Islet precursor cell (in vitro differentiated cells): ENCODE measurements at places on chromosomes 12 and 14.
A peak's percentile ranks its signal among the peaks of the same experiment; 100 is the strongest.

DNA sequence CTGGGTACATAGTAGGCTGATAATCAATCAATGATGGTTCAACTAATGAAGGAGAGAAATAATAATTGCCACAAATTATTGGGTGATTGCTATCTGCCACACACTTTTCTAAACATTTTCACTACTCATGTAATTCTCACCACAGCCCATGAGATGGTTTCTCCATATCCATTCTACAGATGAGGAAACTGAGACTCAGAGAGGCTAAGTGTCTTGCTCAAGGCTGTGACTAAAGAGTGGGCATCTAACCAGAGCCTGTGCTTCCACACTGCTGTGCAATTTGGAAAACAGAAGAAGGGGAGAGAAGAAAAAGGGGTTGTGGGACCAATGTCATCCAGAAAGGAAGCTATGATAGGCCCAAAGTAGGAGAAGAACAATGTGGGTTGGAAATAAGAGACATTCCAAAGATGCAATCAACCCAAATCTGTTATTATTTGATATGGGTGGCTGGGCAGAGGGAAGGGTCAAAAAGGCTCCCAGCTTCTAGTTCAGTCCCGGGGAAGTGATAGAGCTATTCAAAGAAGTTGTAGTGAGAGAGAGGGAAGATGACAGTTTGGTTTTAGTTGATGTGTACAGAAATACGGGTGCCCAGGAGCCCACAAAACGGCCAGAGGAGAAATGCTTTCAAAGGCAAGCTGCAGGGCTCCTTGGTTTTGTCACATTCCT is 483 bp upstream of the NR1H4 start:
- no peak for DNase-seq

DNA sequence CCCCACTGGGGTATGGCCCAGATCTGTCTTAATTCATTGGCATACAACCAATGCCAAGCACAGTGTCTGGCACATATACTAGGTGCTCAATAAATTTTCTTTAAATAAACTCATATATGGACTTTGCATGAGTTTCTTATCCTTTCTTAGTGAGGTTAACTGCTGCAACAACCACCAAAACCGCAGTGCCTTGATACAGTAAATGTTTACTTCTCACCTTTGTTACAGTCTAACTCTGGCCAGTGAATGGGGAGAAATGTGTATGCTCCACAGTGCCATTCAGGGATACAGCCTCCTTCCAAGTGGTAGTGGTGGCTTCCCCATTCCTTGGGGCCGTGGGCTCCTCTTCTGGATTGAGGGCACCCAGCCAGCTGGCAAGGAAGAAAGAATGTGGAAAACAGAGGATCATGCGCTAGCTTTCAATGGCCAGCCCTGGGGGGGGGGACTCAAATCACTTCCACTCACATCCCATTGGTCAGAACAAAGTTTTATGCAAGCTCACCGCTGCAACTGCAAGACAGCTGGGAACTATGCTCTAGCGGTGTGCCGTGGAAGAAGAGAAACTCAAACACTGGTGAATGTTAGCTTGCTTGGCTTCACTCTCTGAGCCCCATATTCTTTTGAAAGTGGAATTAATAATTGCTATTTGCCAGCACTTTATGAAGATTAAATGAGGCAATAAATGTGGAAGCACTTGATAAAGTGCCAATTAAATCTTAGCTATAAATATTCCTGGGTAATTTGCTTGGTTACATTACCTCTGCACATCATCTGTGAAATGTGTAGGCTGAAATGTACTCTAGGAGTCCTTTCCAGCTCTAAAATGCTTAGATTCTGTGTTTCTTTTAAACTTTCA is 51.0 kb upstream of the SOCS2 start:
- peak; percentile 36 for DNase-seq

DNA sequence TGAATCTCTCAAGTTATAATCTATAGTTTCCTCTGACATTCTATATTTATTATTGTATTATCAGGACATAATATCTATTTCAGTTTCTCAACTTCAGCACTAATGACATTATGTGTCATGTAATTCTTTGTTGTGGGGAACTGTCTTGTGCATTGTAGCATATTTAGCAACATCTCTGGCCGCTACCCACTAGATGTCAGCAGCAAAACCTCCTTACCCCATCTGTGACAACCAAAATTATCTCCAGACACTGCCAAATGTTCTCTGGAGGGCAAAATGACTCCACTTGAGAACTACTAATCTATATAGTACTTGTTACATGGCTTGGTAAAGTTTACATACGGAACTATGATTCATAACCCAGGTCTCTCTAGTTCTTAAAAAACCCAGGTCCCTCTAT is 110.2 kb downstream of the RASSF9 start:
- DNase-seq, result no peak

DNA sequence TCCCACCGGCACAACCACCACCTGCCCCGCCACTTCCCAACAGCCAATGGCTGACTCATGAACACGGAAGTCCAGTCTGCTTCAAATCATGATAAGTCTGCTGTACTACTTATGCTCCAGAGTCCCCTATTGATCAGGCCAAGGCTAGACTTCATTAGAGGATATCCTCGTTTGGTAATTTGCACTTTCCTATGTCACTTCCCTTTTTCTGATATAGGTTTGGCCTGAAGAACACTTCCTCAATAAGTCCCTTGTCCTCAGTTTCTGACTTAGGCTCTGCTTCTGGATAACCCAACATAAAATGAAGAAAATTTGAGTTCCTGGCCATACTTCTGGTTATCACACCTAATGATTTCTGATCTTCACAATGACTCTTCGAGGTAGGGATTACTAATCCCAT is 45.3 kb downstream of the IFNG-AS1 start:
- DNase-seq, result no peak

DNA sequence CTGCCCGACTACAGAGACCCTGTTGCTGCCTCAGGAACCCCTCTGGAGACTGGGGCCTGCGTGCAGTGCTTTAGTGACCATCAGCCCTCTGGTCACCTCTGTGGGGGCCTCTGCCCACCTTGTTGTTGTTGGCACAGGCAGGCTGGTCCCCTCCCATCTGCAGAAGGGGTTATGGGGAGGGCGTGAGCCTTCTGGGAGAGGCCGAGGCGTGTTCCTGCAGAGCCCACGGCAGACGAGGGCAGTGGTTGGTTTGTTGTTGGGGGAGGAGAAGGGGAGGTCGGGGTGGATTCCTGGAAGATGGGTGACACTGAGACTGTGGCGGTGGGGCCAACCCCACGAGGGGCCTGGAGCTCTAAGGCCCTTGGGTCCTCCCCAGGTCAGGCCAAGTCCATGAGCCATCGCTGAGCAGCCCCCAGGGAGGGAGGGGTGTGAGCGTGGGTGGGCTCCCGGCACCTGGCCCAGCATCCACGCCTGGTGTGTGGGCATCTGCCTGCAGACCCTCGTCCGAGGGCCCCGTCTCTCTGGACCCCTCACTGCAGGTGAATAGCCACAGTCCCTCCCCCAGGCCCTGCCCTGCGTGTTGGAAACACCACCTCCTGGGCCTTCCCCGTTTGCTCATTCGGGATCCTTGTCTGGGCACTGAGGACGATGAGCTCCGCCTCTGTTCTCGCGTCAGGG is 23.6 kb downstream of the FBRSL1 start:
- DNase-seq, result no peak

DNA sequence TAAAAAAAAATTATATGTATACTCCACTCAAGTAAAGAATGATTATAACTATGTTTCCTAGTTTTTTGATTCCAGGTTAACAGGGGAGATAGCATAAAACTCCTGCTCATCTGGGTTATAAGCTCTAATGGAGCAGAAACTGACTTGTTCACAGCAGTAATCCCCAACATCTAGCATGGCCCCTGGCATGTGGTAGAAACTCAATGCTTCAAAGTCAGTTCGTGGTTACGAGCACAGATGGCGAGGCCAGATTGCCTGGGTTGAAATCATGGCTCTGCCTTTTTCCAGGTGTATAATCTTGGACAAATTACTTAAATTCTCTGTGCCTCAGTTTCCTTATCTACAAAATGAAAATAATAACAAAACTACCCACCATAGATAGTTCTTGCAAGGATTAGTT is 183.8 kb downstream of the TTC7B start:
- no peak for DNase-seq

DNA sequence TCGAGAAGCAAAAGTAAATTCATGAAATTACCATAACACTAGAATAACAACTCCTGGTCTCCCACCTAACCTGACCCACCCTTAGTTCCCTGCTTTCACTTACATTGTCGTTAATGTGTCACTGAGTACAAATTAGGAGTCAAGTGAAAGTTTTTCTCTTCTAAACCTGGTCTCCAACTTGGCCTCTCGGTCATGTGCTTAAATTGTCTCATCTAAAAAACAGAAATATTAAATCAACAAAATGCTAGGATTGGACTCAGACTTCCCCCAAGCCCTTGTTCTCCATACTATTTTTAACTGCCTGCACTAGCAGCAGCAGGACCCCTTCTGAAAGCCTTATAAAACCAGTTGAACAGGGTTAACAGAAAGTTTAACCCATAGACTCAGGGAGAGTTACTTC is 1.8 kb upstream of the BTG1 start:
- DNase-seq, result no peak

GRCh38 chr12:27550653-27550975 is 26.6 kb downstream of the PPFIBP1 start:
- DNase-seq, result no peak
